ENCODE measurements at places on chromosomes 13 and 19.
A peak's percentile ranks its signal among the peaks of the same experiment; 100 is the strongest.

GRCh38 chr13:58698531-58698930, 1067.0 kb downstream of the PCDH17 start:
- no peak for DNase-seq

GRCh38 chr19:47540748-47541147, 25.9 kb upstream of the NAPA start:
- DNase-seq = peak; percentile 51

- DNase-seq = no peak
Observed at GRCh38 chr13:27487776-27488175, 37.4 kb upstream of the MTIF3 start.

DNA sequence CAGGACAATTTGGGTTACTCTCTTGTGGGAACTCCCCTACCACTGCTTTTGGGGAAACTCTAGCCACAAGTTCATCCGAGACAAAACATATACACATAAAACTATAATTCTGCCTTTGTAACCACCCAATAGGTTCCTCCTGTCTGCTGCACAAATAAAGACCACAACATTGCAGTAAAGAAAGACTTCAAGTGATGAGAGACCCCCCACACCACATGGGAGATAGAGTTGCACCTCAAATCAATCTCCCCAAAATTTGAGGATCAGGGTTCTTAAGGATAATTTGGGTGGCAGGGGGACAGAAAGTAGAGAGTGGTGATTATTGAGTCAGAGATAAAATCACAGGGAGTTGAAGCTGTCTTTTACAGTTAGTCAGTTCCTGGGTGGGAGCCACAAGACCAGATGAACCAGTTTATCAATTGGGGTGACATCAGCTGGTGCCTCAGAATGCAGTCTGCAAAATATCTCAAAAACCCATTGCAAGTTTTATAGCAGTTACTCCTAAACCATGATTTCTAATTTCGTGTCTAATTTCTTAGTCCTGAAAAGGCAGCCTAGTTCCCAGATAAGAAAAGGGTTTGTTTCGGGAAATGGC, 1348.5 kb downstream of the PCDH9 start:
- no peak for DNase-seq

DNA sequence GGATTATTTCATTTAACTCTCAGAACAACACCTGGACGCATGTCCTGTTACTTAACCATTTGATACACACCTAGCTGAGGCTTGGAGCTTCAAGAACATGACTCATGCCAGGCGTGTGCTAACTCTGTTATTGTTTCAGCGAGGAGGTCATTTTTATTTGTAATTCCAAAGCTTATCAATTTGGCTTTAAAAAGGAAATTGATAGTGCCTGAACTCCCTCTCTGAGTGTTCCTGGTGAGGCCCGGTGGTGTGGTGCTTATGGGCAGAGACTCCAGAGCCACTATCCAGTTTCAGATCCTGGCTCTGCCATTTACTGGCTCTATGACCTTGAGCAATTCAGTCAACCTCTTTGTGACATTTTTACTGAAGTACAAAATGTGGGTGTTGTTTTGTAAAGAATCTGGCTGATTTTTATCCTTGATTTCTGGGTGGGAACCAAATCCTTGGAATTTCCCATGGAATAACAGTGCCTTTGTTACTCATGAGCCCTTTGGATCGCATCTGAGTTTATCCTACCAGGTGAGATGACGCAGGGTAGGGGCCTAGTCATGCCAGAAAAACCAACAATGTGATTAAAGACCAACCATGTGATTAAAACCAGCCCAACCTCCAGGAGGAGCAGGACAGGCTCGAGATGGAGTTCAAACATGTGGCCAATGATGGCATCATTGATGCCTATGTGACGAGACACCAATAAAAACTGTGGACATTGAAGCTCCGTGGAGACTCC, 198.8 kb downstream of the MYO16 start:
- no peak for DNase-seq

DNA sequence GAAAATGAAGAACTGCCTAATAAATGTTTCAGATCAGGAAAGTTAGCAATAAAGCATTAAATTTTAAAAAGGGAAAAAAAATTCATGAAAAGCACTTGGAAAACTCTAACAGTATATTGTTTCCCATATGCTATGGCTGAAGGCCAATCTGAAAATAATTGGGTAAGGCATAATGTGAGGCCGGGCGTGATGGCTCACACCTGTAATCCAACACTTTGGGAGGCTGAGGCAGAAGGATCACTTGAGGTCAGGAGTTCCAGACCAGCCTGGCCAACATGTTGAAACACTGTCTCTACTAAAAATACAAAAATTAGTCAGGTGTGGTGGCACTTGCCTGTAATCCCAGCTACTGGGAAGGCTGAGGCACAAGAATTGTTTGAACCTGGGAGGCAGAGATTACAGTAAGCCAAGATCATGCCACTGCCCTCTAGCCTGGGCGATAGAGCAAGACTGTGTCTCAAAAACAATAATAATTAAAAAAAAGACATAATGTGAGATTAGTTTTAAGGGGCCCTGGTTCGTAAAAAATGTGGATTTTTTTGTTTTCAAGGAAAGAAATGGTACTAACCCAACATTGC, 15.2 kb downstream of the INTS6 start:
- DNase-seq = no peak
